ENCODE measurements at places on chromosomes 4 and X.

DNA sequence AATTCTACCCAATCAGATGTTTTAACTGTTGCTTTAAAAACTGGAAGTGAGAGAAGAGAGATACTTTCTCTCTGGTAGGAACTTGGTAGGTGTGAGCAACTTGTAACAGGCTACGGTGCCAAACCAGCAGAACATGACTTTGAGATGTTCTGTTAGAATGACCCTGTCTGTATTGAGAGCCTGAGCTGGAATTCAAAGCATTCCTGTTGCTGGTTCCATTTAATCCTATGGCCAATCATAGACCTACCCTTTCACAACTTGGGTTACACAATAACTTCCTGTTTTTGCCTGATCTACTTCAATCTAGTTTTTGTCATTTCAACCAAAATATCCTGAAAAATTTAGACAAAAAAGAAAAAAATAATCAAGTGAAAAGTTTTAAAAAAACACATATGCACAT, 1.7 kb upstream of the PRRG1 start:
- DNase-seq = no peak

DNA sequence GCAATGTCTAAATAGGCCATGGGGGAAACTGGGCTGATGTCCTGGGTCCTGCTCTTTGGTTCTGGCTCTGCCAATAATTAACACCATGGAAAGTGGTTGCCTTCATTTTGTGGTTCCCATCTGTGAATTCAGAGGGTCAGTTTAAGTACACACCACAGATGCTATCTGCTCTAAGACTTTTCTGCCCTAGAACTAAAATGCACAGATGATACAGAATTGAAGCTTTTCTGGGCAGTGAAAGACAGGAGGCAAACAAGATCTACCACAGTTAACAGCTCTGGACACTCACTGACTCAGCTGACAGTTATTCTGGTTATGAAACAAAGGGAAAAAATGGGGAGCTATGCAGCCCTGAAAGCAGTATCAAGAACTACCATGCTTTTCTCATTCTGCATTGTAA, 37.3 kb downstream of the APBB2 start:
- DNase-seq = peak; percentile 70

DNA sequence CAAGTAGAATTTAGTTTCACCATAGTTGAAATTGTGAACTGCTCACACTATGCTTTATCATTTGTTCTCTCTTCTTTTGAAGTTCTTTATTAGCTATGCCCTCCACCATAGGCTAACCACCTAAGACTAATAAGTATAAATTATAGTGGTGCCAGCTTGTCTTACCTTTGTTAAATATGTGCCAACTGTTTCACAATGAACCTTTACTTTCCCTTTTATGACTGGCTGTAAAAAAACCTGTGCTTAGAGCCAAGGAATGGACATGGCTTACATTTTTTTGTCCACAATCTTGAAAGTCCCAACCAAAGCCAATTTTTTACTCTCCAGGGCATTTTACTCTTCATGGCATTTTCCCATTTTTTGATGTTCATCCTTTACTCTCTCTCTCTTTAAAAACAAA, 123.5 kb upstream of the LEF1 start:
- DNase-seq = no peak

- DNase-seq = no peak
Measured at GRCh38 chr4:123402121-123402465, 5.5 kb downstream of the SPRY1 start.

GRCh38 chrX:56757327-56757726, 28.3 kb downstream of the NBDY start:
- DNase-seq = no peak

- DNase-seq = no peak
Measured at GRCh38 chr4:14700544-14700943, 301.7 kb upstream of the CPEB2 start.

DNA sequence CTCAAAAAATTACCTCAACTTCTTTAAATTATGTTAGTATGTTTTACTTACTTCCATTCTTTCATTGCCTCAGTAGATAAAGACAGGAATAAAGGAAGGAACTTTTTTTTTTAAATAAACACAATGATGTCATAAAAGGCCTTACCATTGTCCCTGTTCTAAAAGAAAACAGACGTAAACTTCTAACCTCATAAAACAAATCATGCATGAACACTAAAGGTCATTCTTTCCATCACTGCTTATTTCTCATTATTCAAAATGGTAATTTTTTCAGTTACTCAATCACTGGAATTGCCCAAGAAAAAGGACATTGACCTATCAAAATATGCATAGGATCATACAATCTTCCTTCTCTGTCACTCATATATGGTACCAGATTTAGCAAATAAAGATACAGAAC, 32.2 kb upstream of the ARMCX2 start:
- DNase-seq = no peak

All from Daoy (cell line).